ENCODE measurements at places on chromosomes 4 and X.

GRCh38 chrX:130301977-130302376 lies 33.3 kb upstream of the ZNF280C start:
- DNase-seq, result no peak

GRCh38 chrX:276581-277201 lies 4.5 kb upstream of the PLCXD1 start:
- peak; percentile 63 for DNase-seq

GRCh38 chrX:107117993-107118321 lies 665 bp downstream of the RBM41 start:
- DNase-seq, result peak; percentile 2

DNA sequence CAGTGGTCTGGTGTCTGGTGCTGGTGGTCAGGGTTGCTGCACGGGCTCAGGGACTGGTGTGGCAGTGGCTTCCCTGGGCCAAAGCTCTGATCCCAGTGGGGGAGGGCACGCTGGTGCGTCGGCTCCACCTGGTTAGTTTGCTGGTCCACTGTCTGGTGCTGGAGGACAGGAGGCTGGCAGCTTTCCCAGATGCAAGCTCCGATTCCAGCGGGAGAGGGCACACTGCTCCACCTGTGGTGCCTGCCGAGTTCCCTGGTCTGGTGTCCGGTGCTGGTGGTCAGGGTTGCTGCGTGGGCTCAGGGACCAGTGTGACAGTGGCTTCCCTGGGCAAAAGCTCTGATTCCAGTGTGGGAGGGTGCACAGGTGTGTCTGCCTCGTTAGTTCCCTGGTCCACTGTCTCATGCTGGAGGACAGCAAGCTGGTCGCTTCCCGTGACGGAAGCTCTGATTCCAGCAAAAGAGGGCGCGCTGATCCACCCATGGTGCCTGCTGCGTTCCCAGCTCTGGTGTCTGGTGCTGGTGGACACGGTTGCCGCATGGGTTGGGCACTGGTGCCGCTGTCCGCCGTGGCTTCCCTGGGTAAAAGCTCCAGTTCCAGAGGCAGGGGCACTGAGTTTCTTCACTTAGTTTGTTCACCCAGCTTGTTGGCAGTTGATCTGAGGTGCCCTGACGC lies 5.8 kb downstream of the VMA21 start:
- no peak for DNase-seq

- DNase-seq, result no peak
These were observed 92.0 kb upstream of the KLHL4 start for GRCh38 chrX:87425618-87426017.

GRCh38 chrX:129600981-129601424 lies 53.8 kb downstream of the APLN start:
- DNase-seq, result no peak

DNA sequence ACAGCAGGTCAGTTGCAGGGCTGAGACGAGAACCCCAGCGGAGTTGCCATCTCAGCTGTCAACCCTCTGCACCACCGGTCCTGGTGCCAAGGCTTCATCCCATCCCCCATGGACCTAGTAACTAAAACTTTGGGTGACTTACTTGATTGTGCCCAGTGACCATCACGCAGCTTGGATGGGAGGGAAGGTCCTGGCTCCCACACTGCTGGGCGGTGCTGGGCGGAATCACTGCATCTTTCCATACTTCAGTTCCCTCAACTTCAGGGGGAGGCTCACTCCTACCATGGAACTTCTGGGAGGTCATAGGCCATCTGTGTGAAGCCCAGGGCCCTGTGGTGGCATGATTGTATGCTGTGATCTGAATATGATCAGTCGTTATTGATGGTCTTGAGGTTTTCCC lies 26.2 kb upstream of the JAKMIP1 start:
- DNase-seq, result no peak

- DNase-seq, result peak; percentile 93
These were observed 139.0 kb downstream of the ATP10D start for GRCh38 chr4:47624031-47624441.

DNA sequence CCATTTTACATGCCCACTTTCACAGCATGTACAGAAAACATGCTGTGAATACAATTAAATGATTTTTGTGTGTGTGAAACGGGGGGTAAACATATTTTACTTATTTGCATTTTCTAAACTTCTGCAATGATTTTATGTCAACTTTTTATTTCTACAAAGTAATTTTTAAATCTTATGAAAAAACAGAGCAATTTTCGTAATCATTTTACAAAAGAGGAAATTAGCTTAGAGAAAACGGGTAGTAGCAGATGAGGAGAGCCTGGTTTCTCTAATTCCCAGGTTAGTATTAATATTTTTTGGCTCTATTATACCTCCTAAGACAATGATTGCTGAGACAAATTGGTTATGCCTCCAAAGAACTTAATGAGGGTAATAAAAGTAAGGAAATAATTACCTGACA lies 3.2 kb downstream of the TKTL2 start:
- no peak for DNase-seq

DNA sequence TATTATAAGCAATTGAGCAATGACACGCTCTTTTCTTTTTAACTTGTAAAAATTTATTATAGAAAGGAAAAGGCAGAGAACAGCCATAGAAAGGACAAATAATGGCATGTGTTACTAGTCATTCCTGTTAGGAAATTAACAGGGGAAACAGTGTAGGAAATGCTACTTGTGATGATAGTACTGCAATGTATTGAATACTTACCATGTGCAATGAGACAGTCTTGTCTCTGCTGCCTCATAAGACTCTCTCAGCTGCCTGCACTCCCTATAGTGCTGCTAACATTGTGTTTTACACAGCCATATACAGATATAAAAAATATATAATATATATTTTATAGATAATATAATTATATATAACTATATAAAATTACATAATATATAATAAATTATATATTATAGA lies 62.3 kb upstream of the SHOX start:
- DNase-seq, result no peak

- DNase-seq, result peak; percentile 34
These were observed 37.2 kb downstream of the PCGF3 start for GRCh38 chr4:742742-743311.

DNA sequence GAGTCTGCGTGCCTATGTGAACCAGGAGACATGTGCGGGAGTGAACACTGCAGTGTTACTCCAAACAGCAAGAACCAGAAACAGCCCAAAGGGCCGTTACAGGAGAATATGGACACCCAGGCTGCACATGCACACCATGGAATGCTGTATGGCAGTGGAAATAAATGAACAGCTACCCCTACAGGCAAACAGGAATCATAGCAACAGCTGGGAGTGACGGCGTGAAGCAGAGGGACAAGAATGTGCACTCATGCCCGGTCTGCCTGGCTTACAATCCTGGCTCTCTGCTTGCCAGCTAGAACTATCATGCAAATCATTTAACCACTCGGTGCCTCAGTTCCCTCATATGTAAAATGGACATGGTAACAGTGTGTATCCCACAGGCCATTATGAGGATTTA lies 16.6 kb downstream of the GPKOW start:
- DNase-seq, result peak; percentile 23

All from fibroblast of skin of right quadriceps (primary cell).